ENCODE measurements at places on chromosomes 4 and X. TPM values are rescaled to one million over a fixed set of nuclear protein-coding genes. Genes with fewer than 3 reads are reported as not detected.

CT47B1 gene
- not detected for polyA plus RNA-seq

PWWP3B gene
- 1.1 TPM for polyA plus RNA-seq

FABP2 gene
- not detected for polyA plus RNA-seq

TMEM154 gene
- 0.32 TPM for polyA plus RNA-seq

GRCh38 chr4:18568600-18568999, 547.0 kb upstream of the LCORL start:
- no peaks in the 10 kb centered on the region for H3K36me3 ChIP-seq
- peaks cover 3% of the 10 kb centered on the region for H3K27me3 ChIP-seq
- no peak for DNase-seq

DNA sequence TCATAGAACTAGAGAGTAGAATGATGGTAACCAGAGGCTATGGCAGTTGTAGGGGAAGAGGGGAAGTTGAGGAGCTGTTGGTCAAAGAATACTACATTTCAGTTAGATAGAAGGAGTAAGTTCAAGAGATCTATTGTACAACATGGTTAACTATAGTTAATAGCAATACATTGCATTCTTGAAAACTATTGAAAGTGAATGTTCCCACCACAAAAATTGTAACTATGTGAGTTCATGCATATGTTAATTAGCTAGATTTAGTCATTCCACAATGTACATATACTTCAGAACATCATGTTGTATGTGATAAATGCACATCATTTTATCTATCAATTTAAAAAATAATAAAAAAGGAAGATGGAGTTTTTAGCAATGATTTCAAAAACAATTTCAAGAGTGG, 125.3 kb upstream of the IL15 start:
- H3K36me3 ChIP-seq, result no peaks in the 10 kb centered on the region
- H3K4me1 ChIP-seq, result no peaks in the 10 kb centered on the region
- H3K4me3 ChIP-seq, result no peak overlapping the region
- no peaks in the 10 kb centered on the region for H3K27me3 ChIP-seq
- no peak for DNase-seq

Data from liver (tissue), 10 donors.